ENCODE measurements at places on chromosomes 11 and 22. TPM values are rescaled to one million over a fixed set of nuclear protein-coding genes. Genes with fewer than 3 reads are reported as not detected.

THY1 gene
- polyA plus RNA-seq: 13.7 TPM

LRRC10B gene
- 0.44 TPM for polyA plus RNA-seq

DNA sequence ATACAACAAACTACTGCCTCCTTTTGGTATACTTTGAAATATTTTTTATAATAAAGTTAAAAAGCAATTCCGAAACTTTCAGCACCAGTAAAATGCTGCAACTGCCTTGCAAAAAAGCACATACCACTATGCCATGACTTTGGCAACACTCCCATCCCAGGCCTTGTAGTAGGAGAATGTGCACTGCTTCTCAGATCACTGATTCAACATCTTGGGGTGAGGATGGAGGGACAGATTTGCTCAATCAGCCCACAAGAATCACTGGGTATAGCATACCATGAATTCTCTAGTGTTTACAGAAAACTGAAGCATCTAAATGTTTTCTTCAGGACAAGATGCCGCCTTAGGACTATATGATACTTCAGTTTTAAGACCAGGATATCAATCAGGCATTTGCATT, 14.9 kb downstream of the EIF4ENIF1 start:
- no peak for DNase-seq

GRCh38 chr11:47378010-47378835, at the start of gene SPI1:
TSS of gene SPI1 (minus strand) at chr11:47378547. CDS start at chr11:47378353, 194 bp downstream.
- DNase-seq: peak; percentile 60

GRCh38 chr11:64313491-64314145, 3.7 kb downstream of the TRMT112 start:
- DNase-seq: no peak

- peak; percentile 95 for DNase-seq
Observed at GRCh38 chr11:69008737-69009440, 4.2 kb downstream of the MRGPRF start.

All from stomach (tissue), 19 donors.